KG1 (cell line): ENCODE measurements at places on chromosomes 2 and 18.

- no peak for DNase-seq
These were observed 254.9 kb upstream of the RAB12 start for GRCh38 chr18:8354304-8354703.

- DNase-seq = no peak
These were observed 36.8 kb upstream of the GPR17 start for GRCh38 chr2:127609031-127609751.

DNA sequence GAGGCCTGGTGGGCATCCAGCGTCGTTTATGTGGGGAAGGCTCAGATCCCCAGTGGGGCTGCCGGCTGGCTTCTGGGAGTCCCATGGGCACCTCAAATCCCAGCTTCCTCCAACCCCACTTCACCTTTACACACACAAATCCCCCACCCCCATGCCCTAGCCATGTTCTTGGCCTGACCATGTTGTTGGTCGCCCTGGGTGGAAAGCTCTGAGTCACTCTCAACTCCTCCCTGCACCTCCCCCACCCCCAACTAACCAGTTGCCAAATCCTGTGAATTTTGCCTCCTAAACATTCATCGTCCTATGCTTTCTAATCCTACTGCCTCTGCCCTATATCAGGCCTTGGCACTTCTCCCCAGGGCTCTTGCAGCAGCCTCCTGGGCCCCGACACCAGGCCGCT is 6.4 kb downstream of the TNS1 start:
- no peak for DNase-seq

- no peak for DNase-seq
These were observed 802.6 kb upstream of the CELF4 start for GRCh38 chr18:38368246-38368645.

DNA sequence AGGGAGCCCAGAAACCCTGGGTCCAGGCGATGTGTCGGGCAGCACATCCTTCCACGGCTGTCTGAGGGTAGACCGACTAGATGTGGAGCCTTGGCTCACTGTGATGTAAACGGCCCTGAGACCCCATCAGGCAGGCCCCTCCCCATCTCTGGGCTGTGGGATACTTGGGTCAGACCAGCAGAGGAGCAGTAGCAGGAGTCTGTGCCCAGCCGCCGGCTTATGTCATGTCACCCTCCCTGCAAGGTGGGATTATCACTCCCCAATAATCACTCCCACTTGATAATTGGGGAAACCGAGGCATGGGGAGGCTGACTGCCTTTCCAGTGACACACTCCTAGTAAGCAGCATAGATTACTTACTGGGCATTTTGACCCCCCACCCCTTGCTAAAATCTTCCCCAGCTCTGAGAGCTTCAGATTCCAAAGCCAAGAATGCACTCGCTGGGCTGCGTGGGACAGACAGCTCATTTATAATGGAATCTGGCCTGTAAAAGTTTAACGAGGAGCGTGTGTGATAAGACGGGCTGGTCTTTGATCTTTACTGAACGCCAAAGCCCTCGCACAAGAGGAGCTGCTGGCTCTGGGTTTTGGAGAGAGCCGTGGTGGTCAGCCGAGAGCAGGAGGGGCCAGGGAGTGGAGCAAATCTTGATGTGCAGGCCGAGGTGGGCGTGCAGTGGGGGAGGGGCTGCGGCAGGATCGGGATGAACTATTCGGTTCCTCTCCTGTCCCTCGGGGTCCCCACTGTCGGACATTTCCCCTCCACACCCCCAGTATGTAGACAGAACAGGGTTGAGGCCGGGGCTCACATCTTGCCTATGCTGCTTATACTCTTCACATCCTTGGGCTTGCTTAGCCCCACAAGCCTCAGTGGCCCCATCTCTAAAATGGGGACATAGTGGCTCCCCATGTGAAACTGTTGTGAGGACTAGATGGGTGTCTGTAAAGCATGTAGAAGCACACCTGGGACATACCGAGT is 200.0 kb downstream of the GLI2 start:
- DNase-seq = no peak

GRCh38 chr2:120210270-120210693 is 12.9 kb downstream of the TMEM185B start:
- DNase-seq = no peak

DNA sequence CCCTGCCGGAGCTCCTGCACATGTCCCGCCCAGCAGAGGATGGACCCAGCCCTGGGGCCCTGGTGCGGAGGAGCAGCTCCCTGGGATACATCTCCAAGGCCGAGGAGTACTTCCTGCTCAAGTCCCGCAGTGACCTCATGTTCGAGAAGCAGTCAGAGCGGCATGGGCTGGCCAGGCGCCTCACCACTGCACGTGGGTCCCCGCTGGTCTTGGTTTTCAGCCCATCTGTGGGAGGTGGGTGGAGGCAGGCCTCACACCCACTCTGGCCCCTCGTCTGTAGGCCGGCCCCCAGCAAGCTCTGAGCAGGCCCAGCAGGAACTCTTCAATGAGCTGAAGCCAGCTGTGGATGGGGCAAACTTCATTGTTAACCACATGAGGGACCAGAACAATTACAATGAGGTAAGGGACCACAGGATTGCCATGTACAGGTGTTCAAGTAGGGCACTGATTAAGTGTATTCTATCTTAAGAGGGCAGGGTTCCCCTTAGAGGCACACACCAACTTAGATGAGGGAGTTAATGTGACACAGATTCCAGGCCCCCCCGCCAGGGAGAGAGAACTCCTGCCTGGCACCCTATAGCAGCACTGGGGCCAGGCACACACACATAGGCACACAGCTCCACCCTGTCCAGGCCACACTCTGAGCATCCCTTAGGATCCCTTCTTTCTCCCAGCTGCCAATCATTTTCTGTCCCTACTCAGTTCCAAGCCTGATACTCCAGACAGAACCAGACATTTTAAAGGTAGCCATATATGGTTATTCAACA is 5.4 kb upstream of the CHRNG start:
- no peak for DNase-seq

DNA sequence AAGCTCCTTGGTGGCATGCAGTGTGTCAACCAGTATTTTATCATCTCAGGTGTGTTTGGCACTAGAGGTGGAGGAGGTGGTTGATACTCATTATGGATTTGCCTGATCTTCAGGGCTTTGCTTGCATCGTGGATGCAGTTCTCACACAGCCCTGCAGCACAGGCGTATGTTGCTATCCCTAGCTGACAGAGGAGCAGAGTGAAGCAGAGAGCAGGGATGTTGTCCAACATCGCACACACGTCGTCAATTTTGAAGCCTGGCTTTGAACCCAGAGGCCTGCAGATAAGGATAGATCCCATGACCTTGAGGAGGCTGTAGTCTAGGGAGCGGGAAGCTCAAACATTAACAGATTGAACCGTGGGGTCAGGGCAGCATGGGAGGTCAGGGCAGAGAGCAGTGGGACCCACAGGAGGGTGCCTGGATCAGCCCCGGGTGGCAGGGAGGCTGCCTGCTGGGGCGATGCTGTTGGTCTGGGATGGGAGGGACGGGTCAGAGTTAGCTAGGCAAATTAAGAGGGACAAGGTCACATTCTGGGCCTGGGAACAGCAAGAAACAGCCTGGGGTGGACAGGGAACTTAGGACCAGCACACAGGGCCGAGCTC is 4.2 kb downstream of the RNF144A start:
- DNase-seq = no peak

DNA sequence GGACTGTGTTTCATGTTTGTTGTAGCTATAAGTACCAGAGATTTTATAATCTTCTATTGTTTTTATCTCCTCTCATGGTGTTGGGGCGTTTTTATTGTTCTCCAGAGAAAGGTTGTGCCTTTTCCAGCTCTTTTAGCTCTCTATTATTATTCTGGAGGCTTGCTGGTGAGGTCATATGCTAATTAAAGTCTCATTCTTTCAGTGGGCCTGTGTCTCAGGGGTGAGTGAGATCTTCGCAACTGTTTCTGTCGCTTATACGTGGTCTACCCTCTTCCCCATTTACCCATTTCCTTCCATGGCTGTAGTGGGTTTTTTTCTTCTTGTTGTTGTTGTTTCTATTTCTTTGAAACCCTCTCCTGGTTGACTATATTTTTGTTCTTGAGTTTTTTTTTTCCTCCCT is 584.9 kb downstream of the TMEM182 start:
- DNase-seq = no peak

- DNase-seq = peak; percentile 28
These were observed 72.3 kb downstream of the IL1R2 start for GRCh38 chr2:102063941-102064678.

- no peak for DNase-seq
These were observed 66.0 kb upstream of the SPRED2 start for GRCh38 chr2:65498396-65498795.

- DNase-seq = no peak
These were observed 40.5 kb upstream of the NABP1 start for GRCh38 chr2:191637182-191638078.

DNA sequence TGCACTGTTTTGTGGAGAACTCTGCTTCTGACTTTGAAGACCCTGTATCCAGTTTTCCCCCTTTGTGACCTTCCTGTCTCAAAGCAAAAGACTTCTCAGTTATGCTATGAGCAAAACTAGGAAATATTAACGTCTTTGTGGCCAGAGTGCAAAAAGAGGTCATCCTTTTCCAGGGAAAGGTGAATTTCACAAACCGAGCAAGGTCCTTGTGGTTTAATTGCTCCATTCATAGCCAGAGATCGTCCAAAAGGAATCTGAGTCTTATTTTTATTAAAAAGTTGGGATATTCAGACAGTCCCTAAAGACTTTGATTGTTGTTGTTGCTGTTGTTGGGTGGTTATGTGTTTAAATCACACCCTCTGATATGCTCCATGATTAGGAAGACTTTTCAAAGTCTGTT is 77.4 kb downstream of the NAB1 start:
- DNase-seq = no peak

DNA sequence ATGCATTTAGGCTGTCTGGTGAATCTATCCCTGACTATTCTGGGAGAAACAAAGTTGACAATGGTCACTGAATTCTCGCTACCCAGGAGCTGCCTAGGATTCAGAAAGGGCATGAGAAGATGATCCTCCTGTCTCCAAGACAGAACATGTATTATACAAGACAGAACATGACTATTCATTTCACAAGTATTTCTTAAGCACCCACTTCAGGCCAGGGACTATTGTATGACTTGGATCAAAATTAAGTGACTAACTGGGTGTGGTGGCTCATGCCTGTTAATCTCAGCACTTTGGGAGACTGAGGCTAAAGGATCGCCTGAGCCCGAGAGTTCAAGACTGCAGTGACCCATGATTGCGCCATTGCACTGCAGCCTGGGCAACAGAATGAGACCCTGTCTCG is 235.8 kb upstream of the RAB12 start:
- no peak for DNase-seq

DNA sequence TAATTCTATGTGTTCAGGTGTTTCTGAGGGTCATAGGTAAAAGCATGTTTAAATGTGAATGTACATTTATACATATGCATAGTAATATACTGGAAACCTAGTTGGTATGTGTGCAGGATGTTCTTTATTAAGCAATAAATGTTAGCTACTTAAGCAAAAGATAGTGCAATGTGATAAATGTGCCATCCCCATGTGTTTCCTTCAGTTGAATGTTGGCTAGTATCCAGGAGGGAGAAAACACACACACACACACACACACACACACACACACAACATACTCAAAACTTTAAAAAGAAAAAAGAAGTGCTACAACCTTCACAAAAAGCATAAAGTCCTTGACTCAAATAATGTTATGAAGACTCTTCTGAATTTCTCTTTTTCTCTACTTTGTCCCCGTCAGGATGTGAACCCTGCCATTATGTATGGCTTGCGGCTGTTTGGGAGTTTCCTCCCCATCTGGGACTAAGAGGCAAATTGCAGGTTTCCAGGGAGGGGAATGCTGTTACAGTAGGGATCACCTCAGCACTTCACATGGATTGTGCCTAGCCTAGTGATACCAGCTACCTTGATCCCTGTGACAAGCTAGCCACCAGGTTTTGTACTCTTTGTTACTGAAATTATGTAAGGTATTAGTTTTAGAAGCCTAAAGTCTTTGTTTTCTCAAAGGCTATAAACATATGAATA is 82.6 kb downstream of the IKZF2 start:
- DNase-seq = no peak
